ENCODE measurements at places on chromosomes 16 and 17. TPM values are rescaled to one million over a fixed set of nuclear protein-coding genes. Genes with fewer than 3 reads are reported as not detected.

DNA sequence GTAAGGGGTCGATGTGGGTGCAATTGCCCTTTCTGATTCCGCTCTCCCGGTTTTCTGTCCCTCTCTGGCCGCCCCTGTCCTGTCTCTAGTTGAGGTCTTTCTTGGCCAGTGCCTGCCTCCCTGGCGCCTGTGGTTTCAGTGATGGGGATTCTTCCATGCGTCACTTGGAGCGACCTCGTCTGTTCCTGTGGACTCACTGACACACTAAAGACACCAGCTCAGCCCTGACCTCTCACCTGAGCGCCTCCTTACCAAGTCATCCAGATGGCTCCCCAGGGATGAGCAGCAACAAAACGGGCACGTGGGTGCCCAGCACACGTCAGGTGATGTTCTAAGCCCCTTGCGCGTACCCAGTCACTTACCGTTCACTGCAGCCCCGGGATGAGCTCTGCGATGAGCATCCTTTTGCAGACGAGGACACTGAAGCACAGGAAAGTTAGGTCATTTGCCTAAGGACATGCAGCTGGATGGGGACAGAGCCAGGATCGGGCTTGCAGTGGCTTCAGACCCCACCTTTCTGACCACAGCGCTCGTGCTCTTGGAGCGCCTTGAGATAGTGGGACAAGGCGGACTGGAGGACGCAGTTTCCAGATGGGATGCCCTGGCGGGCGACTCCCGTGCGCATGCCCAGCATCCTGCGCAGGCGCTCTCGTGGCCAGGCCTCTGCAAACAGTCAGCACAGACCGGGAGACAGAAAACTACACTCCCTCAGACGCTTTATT lies 11.5 kb upstream of the LGALS3BP start:
- DNase-seq: no peak

- no peak for DNase-seq
Observed at GRCh38 chr16:85139881-85140339, 27.6 kb upstream of the CIBAR2 start.

DNA sequence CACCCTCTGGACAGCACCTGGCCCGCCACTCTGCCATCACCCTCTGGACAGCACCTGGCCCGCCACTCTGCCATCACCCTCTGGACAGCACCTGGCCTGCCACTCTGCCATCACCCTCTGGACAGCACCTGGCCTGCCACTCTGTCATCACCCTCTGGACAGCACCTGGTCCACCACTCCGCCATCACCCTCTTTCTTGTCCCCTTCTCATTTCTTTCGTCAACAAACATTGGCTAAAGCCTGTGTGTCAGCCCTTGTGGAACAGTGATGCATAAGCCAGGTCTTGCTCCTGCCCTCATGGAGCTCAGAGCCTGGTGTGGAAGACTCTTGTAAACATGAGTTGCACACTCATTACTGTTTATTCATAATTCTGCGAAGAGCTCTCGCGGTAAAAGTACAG lies 31.2 kb downstream of the CDK5R1 start:
- no peak for DNase-seq

- peak; percentile 81 for DNase-seq
Observed at GRCh38 chr17:42067371-42068091, 17.1 kb upstream of the C17orf113 start.

CYGB gene
- total RNA-seq: not detected

GRCh38 chr16:81224824-81225223 lies 13.7 kb upstream of the BCO1 start:
- no peak for DNase-seq

GJD3 gene
- total RNA-seq: not detected
